ENCODE measurements at places on chromosomes 5 and 9.

DNA sequence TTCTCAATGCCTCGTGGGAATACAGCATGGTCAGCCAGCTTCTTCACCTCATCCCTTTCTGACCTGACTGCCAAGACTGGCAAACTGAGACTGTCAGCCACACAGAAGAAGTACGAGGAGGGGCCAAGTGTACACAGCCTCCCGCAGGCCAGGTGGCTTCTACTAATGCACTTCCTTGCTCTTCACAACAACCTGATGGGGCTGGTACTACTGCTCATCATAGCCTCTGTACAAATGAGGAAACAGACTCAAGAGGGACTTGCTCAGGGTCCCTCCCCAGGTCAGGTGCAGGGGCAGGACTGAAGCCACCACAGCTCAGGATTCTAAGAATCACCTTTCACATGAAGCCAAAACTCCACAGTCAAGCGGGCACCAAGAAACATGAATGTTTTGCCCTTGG is 21.3 kb downstream of the NIPAL4 start:
- DNase-seq, result no peak

DNA sequence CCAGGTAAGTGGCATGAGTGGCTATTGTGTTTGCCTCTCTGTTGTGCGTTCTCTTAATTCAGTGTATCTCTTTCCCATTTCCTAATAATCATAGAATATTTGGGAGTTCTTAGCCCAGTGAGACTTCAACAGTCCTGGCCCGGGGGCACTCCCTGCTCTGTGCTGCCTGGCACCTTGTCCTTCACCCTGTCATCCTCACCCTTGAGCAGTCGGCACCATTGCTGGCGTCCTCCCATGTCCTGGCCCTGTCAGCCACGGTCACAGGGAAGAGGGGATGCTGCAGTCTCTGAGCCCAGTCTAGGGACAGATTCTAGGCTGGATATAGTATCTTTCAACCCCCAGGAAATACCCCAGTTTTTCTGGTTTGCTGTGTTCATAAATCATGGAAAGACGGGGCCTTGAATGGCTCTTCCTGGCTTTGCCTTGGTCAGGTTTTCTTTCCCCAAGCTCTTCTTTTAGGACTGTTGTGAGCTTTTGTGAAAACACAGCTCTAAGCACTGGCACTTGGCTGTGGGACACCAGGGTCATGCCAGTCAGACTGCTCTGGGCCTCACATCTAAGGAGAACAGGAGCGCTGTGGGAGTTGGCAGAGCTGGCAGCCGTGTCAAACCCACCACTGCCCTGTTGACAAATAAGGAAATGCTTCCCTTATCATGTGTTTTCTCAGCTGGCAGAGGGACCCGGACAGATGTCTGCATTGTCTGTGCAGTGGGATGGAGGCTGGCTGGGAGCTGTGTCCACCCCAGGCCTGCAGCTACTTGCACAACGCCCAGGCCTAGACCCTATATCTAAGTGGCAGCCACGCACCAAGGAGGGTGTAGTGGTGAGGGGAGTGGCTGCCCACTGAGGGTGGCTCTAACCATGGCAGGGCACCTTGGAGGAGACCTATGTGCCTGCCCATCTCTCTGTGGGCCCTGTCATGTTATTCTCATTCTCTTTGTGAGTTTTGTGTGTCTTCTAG is 378.6 kb downstream of the ICE1 start:
- DNase-seq, result no peak

DNA sequence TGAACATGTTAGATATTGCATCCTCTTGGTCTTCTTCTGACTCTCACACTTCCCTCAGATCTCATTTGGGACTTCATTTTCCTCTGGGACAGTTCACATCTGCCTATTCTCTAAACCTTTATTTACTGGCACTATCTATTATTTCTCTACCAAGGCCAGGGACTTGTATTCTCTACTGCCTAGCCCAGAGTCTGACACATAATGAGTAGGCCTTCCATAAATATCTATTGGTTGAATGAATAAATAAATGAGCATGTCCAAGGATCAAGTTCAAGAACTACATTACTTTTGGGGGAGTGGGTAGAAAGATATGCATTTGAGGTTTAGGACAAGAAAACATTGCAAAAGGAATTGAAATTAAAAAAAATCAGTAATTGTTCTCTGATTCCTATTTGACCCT is 250.3 kb downstream of the TRIM32 start:
- DNase-seq, result no peak

GRCh38 chr9:32939576-32939975 is 61.9 kb downstream of the APTX start:
- DNase-seq, result no peak

- DNase-seq, result no peak
Observed at GRCh38 chr5:28415791-28416443, 1377.5 kb upstream of the CDH9 start.

DNA sequence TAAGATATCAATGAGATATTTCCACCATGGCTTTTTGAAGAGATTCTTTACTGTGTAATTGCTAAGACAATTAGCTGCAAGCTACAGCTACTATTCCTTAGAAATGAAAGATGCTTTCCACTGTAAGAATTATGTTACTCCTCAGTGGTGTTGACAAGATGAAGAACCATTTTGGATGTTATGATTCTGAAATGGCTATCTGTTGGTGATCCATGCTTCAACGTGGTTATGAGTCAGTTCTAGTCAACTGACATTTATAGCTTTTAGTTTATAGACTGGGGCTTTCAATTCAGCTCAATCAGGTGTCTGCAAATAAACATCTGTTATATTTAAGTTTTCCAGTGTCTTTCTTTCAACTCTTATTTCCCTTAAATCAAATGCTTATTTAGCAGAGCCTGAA is 93.7 kb downstream of the SGCD start:
- no peak for DNase-seq

DNA sequence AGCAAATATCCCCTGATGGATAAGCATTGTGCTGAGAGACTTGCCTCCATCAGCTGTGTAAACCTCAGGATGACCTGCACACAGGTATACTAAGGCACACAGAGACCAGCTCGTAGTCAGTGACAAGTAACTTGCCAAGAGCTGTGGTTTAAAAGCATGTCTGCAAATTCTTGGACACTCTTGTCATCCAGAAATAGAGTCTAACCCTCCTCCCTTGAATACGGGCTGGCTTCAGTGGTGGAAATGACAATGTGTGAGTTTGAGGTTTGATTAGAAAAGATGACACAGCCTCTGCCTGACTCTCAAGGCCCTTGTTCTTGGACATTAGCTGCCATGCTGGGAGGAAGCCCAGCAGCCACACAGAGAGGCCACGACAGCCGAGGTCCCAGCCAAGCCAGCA is 114.4 kb downstream of the GADD45G start:
- no peak for DNase-seq

GRCh38 chr9:90890146-90890810 is 88.7 kb downstream of the SYK start:
- no peak for DNase-seq

GRCh38 chr5:136162008-136162407 is 29.4 kb downstream of the SMAD5 start:
- no peak for DNase-seq

DNA sequence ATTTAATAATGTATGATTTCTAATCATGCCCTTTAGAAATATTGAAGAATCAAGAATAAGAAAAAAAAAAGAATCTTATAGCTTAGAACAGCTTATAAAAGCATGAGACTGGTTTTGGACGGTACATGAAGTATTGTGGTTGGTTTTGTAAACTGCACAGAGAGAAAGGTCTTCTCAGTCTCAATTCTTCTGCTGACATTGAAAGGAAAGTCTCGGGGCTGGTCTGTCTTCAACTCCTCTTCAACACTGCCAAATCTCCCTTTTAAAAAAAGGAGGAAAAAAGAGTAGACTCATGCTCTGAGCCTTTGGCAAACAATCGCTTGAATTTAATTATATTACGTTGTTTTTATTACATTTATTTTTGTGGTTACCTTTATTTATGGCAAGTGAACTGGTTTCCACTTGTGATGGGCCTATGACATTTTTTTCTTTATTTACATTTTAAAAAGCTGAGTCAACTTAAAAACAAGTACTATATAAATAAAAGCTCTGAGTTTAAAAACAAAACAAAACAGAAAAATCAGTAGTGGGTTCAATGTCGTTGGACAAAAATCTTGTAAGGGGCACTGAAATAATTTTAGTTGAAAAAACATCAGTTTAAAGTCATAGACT is 32.8 kb upstream of the EBF1 start:
- DNase-seq, result no peak

GRCh38 chr9:4686112-4686511 is 6.7 kb downstream of the CDC37L1 start:
- no peak for DNase-seq

GRCh38 chr5:72107901-72108201 is 576 bp downstream of the MAP1B start:
- no peak for DNase-seq

DNA sequence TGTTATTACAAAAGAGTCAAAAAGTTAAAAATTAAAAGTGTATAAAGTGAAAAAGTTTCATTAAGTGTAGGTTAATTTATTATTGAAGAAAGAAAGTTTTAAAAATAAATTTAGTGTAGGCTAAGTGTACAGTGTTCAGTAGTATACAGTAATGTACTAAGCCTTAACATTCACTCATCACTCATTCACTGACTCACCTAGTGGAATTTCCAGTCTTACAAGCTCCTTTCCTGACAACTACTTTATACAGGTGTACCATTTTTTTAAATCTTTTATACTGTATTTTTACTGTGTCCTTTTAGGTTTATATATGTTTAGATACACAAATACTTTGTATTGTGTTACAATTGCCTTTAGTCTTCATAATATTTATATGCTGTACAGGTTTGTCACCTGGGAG is 530.2 kb upstream of the FAM174A start:
- DNase-seq, result no peak

- DNase-seq, result no peak
Observed at GRCh38 chr9:135772056-135772646, 70.2 kb downstream of the KCNT1 start.

- DNase-seq, result no peak
Observed at GRCh38 chr5:130555429-130555828, 609.6 kb downstream of the HINT1 start.

- DNase-seq, result no peak
Observed at GRCh38 chr5:113233606-113234005, 201.2 kb downstream of the TSSK1B start.
